Activated CD8-positive, alpha-beta memory T cell treated with anti-CD3 and anti-CD28 coated beads, Interleukin-2, amount 50 U/mL, for 48 hours (primary cell): ENCODE measurements at places on chromosomes 2 and 18.

- DNase-seq, result no peak
These were observed 768.9 kb downstream of the SLC4A3 start for GRCh38 chr2:220396287-220396686.

GRCh38 chr2:216181953-216182461 is 72.9 kb downstream of the XRCC5 start:
- no peak for DNase-seq

- DNase-seq, result no peak
These were observed 11.2 kb upstream of the GYPC start for GRCh38 chr2:126644630-126645191.

- no peak for DNase-seq
These were observed 88.2 kb downstream of the CRACDL start for GRCh38 chr2:98847853-98848252.

DNA sequence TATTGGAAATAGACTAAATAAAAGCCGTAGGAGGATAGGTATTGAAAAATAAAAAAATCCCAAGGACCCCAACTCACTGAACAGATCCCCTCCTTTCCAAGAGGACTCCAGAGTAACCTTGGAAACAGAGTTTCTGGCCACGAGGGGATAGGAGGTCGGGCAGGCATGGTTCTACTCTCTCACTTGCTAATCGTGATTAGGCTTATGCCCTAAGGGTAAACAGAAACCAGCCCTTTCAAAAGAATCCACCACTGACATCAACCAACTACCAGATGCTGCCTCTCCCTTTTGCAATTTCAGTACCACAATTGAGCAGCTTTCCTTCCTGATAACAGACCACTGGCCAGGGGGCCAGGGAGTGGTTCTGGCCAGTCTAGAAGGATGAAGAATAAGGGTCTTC is 477.8 kb downstream of the EIPR1 start:
- no peak for DNase-seq
